Esophagus muscularis mucosa (tissue), 4 donors: ENCODE measurements at places on chromosomes 3 and 15.

GRCh38 chr3:64264501-64265109 lies 39.3 kb upstream of the PRICKLE2 start:
- H3K36me3 ChIP-seq, result no peaks in the 10 kb centered on the region
- H3K4me1 ChIP-seq, result peaks cover 76% of the 10 kb centered on the region
- peak overlapping the region; percentile 78 for H3K4me3 ChIP-seq
- H3K27me3 ChIP-seq, result no peaks in the 10 kb centered on the region
- no peak for DNase-seq

GRCh38 chr15:36389107-36389506 lies 190.3 kb upstream of the CDIN1 start:
- no peak overlapping the region for H3K4me3 ChIP-seq
- H3K27ac ChIP-seq, result no peak overlapping the region
- H3K36me3 ChIP-seq, result no peaks in the 10 kb centered on the region
- no peak for DNase-seq
- no peaks in the 10 kb centered on the region for H3K4me1 ChIP-seq

GRCh38 chr3:7536510-7536909 lies 675.6 kb downstream of the GRM7 start:
- no peak for DNase-seq
- no peaks in the 10 kb centered on the region for H3K4me1 ChIP-seq
- H3K4me3 ChIP-seq, result no peak overlapping the region
- H3K27me3 ChIP-seq, result no peaks in the 10 kb centered on the region
- no peak overlapping the region for H3K27ac ChIP-seq

- no peaks in the 10 kb centered on the region for H3K36me3 ChIP-seq
- peaks cover 71% of the 10 kb centered on the region for H3K4me1 ChIP-seq
- no peak for DNase-seq
- H3K27ac ChIP-seq, result peak overlapping the region; percentile 91
- no peaks in the 10 kb centered on the region for H3K27me3 ChIP-seq
Measured at GRCh38 chr3:30611613-30612436, 5.4 kb downstream of the TGFBR2 start.

GRCh38 chr3:7305561-7305960 lies 444.6 kb downstream of the GRM7 start:
- H3K36me3 ChIP-seq, result no peaks in the 10 kb centered on the region
- no peak overlapping the region for H3K27ac ChIP-seq
- DNase-seq, result no peak
- H3K4me1 ChIP-seq, result peaks cover 20% of the 10 kb centered on the region
- no peak overlapping the region for H3K4me3 ChIP-seq

GRCh38 chr3:114384558-114384903 lies 90.7 kb downstream of the TIGIT start:
- peaks cover 41% of the 10 kb centered on the region for H3K4me1 ChIP-seq
- peak overlapping the region; percentile 53 for H3K4me3 ChIP-seq
- peaks cover 15% of the 10 kb centered on the region for H3K36me3 ChIP-seq
- DNase-seq, result no peak

DNA sequence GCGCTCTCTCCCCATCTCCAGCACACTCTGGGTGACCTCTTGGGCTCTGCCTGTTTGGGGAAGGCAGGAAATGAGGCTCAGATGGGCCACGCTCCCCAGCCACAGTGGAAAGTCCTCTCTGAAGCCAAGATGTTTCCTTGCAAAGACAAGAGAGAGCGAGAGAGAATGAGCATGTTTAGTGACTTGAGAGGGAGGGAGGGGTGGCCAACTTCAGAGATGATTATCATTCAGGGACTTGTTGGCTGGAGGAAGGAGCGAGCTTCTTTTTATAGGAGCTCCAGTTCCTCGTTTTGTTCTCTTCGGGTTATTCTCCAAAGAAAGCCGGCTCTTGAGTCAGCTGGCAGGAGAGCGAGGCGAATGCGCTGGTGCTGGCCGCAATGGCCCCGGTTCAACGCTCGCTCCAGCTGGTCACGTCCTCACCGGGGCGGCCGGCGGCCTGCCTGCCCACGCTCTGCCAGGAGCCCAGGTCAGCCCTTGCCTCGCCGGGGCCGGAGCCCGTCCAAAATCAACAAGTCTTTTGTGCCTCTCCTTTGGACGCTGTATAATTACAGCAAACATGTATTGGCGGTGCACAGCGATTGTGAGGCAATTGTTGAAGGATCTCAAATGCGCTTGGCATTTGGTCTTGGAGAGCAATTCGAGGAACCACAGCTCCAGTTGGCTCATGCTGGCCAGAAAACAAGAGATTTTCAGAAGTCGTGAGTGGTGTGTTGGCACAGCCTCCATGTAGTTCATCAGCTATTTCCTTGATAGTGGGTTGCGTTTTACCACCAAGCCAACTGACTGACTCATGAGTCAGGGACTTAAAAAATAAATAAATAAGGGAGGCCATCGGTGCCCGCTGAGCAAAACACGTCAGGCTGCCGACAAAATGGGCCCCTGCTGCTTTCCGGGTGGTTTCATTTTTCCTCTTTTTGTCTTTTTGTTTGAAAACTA lies 288.6 kb downstream of the UACA start:
- peak overlapping the region; percentile 23 for H3K4me3 ChIP-seq
- H3K36me3 ChIP-seq, result no peaks in the 10 kb centered on the region
- DNase-seq, result no peak
- H3K27ac ChIP-seq, result peak overlapping the region; percentile 78
- H3K4me1 ChIP-seq, result peaks cover 37% of the 10 kb centered on the region
- peaks cover 5% of the 10 kb centered on the region for H3K27me3 ChIP-seq

- no peaks in the 10 kb centered on the region for H3K36me3 ChIP-seq
- H3K27me3 ChIP-seq, result no peaks in the 10 kb centered on the region
- no peak overlapping the region for H3K27ac ChIP-seq
- no peak for DNase-seq
- H3K4me3 ChIP-seq, result no peak overlapping the region
- H3K4me1 ChIP-seq, result no peaks in the 10 kb centered on the region
Measured at GRCh38 chr15:54884312-54884711, 312.4 kb downstream of the RSL24D1 start.
